Mesendoderm (in vitro differentiated cells): ENCODE measurements at places on chromosomes 7 and 10.

DNA sequence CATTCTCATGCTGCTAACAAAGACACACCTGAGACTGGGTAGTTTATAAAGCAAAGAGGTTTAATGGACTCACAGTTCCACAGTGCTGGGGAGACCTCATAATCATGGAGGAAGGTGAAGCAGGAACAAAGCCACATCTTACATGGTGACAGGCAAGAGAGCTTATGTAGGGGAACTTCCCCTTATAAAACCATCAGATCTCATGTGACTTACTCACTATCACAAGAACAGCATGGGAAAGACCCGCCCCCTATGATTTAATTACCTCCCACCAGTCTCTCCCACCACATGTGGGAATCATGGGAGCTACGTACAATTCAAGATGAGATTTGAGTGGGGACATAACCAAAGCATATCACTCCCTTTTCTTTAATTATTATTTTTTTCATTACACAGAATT lies 16.6 kb downstream of the COL28A1 start:
- DNase-seq, result no peak

DNA sequence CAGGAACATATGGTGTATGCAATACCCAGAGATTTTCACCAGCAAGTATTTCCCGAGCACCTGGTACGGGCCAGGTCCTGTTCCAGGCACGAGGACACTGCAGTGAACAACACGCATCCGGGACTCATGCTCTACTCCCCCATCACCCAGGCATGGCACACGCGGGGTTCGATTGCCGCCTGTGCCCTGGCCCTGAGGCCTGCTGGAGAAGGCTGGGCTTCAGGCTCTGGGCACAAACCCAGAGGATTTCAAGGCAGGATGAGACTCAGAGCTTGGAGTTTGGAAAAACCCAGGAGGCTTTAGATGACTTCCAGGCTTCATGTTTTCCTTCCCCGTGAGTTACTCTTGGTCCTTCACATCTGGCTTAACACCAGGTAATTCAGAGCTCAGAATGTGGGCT lies 143.5 kb downstream of the NEURL1 start:
- no peak for DNase-seq

DNA sequence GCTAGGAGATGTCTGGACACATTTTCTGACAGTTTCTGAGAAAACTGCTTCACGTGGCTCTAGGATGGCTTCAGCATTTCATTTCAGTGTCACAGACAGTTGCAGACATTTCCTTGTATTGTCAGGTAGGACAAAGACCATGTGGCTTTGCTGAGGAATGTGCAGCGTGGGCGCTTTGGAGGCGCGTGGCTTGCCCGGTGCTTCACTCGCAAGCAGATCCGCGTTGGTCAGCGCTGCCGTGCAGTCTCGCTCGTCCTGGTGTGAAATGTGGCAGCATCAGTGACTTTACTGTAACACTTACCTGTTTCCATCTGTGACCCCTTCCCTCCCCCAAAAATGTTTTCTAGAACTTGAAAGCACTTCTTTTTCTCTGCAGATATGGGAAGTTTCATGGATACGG lies 340.5 kb downstream of the SDK1 start:
- no peak for DNase-seq

GRCh38 chr7:45171946-45172345 lies 14.4 kb downstream of the RAMP3 start:
- no peak for DNase-seq

GRCh38 chr7:101171442-101171837 lies 6.1 kb upstream of the VGF start:
- DNase-seq, result peak; percentile 3

- peak; percentile 46 for DNase-seq
Measured at GRCh38 chr10:119191881-119192280, 13.3 kb upstream of the PRDX3 start.

DNA sequence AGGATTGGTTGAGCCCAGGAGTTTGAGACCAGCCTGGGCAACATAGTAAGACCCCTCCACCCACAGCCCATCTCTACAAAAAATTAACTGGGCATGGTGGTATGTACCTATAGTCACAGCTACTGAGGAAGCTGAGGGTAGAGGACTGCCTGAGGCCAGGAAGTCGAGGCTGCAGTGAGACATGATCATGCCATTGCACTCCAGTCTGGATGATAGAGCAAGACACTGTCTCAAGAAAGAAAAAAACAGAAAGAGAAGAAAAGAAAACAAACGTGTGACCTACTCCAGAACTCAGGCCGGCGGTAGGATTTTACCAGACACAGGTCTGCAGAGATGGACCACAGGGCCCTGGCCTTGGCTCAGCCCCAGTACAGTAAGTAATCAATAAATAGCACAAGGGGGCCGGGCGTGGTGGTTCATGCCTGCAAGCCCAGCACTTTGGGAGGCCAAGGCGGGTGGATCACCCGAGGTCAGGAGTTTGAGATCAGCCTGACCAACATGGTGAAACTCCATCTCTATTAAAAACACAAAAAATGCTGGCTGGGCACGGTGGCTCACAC lies 35.4 kb upstream of the TNRC18 start:
- no peak for DNase-seq

GRCh38 chr7:130994378-130995115 lies 260.5 kb upstream of the KLF14 start:
- DNase-seq, result no peak

DNA sequence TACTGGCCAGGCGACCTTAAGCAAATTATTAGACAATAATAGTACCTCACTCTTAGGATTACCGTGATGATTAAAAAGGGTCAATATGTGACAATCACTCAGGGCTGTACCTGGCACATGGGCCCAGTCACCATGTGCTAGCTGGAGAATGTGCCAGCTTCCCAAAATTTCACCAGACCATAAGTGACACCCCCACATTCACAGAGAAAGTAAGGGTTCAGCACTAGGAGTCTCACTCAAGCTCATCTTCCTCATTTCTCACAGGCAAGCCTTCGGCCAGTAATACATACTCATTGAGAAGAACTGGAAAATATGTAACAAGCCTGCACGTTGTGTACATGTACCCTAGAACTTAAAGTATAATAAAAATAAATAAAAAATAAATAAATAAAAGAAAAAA lies 22.4 kb upstream of the C10orf71 start:
- DNase-seq, result no peak

- no peak for DNase-seq
Measured at GRCh38 chr10:14409247-14409646, 78.5 kb upstream of the FRMD4A start.

DNA sequence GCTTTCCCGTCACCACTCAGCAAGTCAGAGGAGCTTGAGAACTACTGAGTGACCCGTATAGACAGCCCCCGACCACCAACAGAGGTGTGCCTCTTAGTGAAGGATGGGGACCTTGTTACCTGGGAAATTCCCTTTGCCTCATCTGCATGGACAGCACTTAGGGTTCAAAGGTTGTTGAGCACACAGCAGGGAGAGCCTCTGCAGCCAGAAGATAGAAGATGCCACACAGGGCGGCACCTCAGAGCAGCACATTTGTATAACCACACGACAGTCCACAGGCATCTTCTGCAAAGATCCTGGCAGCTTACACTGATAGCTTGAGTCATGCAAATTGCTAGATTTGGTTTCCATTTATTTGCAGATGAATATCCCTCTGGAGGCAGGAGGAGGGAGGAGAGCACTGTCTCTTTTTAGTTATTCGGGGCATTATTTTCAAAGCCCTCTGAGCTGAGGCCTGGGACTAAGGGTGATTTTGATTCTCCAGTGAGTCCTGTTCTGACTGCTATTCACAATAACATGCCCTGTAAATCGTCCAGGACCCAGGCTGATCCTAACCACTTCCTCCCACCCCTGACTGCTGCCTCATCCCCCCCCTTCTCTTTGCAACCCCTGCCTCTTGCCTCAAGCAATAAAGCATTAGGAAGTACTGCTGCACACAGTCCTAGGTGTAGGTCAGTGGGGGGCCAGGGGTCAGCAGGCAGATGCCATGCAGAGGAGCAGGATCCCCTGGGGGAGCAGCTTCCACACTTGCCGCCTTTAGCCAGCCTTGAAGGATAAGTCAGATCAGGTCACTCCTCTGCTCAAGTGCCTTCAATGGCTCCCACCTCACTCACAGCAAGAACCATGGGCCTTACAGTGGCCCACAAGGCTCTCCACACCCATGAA lies 24.6 kb upstream of the INMT start:
- peak; percentile 21 for DNase-seq

- DNase-seq, result no peak
Measured at GRCh38 chr10:63227207-63227895, 94.2 kb downstream of the NRBF2 start.

GRCh38 chr10:68594405-68594804 lies 34.3 kb downstream of the TET1 start:
- DNase-seq, result no peak

- no peak for DNase-seq
Measured at GRCh38 chr7:156497776-156498509, 142.6 kb upstream of the RNF32 start.

- peak; percentile 82 for DNase-seq
Measured at GRCh38 chr7:77738871-77739270, 42.6 kb downstream of the RSBN1L start.

DNA sequence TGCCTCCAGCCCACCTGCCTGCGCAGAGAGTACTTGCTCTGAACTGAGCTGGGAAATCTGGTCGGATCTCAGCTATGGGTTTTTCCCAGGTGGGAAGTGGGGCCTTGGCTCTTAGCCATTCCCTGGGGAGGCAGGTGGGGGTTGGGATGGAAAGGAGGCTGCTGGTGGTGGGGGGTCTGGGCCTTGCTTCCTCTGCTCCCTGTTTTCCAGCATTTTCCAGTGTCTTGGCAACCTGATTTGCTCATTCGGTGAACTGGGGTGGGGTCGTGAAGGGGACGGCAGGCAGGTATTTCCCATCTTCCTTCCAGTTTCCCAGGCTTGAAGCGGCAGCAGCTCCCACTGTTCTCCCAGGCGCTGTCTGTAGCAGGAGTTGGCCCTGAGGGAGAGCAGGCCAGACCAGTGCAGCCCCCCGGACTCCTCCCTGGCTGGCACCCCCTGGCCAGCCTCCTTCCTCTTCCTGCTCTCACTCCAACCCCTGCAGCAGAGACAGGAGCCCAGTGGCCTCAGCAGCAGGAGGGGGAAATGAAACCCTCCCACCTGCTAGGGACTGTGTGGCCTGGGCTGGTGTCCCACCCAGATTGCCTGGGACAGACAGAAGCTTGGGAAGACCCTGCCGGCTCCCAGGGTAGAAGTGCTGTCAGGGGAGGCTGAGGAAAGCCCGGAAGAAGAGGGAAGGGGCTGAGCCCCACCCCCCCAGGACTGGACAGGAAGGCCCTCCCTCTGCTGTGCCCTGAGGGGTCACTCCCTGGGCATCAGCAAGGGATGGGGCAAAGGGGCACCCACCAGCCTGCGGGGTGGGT lies 6.6 kb downstream of the TRIM8 start:
- DNase-seq, result no peak

- DNase-seq, result no peak
Measured at GRCh38 chr10:5470062-5470751, 29.2 kb downstream of the CALML5 start.

DNA sequence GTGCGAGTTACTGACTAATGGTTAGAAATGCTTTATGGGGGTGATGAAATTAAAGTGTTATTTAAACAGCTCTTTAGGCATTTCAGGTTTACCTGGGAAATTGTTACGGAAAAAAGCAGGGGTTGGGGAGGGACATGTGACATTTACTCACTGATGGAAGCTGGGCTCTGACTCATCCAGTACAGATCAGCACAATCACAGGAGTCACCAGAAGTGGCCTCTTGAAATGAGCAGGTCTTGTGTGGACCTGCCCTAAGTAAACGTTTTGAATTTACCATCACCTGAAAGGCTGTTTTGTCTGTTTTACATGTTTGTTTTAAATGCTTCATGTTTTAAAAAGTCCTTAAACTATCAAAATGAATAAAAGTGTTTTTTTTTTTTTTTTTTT lies 2.3 kb downstream of the GLRX3 start:
- peak; percentile 81 for DNase-seq

DNA sequence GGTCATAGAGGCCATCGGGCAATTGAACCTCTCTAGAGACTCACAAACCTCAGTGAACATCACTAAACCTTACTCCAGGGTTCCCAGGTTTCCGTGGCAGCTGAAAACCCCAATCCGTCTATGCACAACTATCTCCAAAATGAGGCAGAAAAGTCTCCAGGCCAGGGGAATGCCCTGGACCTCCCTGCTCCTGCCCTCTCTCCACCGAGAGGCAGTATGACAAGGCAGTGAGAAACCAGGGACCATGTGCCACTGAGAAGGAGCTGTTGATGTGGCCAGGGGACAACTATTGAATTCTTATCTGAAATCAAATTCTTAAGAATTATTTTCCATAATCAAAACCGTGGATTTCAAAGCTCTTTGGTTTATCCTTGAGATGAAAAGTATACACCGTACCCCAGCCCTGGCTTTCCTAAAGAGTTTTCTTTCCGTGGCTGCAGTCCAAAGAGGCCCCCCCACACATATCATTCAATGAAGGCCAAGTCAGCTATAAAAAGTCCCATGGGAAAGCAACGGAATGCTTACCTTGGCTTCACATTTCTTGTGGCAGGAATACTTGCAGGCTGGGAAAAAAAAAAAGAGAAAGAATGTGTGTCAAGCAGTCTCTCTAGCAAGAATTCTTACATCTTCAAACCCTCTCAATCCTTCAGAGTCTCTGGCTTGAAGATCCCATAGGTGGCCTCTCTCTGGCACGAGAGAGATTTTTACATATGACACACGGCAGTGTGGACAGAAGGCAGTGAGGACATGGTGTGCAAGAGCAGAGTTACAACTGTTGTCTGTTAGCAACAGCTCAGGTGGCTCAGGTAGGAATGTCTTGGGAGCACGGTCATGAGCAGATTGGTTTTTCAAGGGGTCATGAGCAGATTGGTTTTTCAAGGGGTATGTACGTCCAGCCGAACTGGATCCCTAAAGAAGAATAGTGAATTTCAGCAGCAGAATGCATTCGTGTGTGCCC lies 75.2 kb downstream of the TNS3 start:
- DNase-seq, result no peak

DNA sequence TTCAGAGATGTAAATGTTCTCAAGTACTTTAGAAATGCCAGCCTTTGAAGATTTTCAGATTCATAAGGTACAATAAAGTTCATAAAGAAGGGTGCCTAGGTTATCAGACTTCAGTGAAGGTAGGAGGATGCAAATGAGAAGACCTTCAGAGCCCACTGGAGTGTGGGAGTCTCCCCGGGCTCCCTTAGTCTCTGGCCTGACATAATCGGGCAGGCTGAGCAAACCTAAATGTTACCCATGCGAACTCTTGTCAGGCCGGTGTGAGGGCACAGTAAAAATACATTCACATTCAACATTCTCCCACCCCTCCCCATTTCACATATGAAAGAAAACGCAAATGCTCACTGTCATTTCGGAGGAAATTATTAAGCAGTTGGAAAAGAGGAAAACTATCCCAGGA lies 102.6 kb upstream of the FEZF1 start:
- DNase-seq, result no peak

DNA sequence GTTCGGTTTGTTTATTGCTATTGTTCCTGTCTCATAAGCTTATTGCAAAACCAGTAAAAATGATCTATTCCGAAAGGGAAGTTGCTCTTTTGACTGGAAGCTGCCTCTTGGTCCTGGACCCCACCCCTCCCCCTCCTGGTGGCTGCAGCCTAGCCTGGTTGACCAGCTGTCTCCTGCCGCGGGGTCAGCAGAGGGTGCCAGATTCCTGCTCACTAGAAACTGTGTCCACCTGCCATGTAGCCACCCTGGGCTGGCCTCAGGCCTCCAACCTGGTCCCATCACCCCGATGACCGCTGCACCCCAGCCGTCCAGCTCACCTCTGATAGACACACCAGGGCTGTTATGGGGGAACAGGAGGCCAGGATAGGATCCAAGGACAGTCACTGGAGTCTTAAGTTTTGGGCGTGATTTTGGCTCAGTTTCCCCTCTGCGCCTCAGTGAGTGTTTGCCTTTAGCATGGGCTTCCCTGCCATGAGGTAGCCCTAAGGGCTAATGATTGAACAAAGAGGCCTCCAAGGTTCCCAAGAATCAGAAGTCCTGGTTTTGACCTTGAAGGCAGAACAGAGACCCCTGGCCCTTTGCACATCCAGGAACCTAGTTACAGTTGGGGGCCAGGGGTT lies 32.9 kb upstream of the SLF2 start:
- no peak for DNase-seq
